Activated gamma-delta T cell treated with anti-CD3 and anti-CD28 coated beads, Interleukin-2, amount 50 U/mL, for 16 hours (primary cell): ENCODE measurements at places on chromosomes 11 and 22.

DNA sequence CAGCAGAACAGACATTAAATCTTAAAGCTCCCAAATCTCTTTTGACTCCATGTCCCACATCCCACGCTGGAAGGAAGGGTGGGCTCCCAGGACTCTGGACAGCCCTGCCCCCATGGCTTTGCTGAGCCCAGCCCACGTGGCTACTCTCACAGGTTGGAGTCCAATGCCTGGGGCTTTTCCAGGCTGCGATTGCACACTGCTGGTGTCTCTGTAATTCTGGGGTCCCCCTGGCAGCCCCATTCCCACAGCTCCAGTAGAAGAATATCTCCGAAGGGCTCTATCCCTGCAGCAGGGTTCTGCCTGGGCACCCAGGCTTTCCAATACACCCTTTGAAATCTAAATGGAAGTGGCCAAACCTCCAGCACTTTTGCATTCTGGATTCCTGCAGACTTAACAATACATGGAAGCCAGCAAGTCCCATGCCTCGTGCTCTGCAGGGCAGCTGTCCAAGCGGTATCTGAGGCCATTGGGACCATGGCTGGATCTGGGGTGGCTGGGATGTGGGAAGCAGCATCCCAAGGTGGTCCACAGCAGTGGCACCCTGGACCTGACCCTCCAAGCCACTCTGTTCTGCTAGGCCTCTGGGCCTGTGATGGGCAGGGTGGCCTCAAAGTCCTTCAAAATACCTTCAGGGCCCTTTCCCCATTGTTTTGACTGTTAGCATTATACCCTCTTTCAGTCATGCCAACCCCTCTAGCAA lies 47.9 kb upstream of the TH start:
- DNase-seq: no peak

DNA sequence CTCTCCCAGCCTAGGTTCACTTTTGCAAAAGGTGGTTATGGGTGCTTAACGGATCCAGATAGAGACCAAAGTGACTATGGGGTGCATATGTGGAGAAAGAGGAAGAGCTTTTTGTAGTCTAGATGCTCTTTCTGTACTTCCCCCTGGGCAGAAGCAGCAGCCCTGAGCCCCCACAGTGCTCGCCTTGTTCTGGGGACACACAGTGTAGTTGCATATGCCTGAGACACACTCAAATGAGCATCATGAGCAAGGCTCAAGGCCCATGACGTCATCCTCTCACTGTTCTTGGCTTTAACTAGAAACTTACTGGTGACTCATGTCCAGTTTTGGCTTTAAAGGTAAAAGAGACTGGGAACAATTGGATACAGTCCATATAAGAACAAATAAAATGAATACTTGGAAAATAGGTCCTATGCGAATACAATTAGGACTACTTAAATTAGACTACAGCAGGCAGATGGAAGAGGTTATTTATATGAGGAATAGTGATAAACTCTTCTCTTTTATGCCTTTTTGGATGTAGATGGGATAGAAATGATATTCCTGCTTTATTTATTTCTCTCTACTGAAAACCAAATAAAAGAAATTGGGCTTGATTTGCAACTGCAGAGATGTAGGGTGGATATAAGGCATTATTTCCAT lies 20.1 kb upstream of the PEX26 start:
- DNase-seq: no peak

DNA sequence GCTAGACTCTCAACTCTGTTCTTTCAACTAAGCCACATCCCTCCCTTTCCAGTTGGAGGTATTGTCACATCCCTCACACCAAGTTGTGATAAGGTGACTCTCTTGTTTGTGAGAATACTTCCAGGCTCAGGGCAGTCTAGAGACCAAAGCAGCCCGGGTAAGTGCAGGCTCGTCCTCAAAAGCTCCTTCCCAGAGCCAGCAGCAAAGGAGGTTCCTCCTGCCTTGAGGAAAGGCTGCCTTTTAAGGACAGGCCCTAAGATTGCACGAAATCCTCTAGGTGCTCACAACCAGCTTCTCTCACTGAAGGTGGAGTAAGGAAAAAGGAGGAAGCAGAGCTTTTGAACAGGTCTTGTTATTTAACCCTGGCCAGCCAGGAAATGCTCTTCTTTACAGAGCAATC lies 53.4 kb downstream of the SMCO4 start:
- DNase-seq: no peak

DNA sequence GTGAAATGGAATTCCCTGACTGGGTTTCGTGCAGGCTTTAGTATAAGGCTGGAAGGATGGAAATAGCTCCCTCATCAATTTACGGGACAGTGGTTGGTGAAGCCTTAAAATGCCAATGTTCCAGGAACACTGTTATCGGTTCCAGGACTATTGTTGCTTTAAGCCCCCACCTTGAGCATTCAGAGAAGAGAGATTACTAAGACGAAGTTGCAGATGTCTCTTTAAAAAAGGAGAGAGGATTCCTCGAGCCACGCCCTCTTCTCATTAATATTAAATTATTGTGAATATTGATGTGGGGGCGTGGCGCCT lies 195 bp upstream of the CREB3L1 start:
- no peak for DNase-seq

GRCh38 chr22:32801537-32802236 lies at the start of gene TIMP3:
TIMP3 (plus strand) TSS chr22:32801705; CDS start chr22:32802002, 297 bp downstream.
- no peak for DNase-seq

DNA sequence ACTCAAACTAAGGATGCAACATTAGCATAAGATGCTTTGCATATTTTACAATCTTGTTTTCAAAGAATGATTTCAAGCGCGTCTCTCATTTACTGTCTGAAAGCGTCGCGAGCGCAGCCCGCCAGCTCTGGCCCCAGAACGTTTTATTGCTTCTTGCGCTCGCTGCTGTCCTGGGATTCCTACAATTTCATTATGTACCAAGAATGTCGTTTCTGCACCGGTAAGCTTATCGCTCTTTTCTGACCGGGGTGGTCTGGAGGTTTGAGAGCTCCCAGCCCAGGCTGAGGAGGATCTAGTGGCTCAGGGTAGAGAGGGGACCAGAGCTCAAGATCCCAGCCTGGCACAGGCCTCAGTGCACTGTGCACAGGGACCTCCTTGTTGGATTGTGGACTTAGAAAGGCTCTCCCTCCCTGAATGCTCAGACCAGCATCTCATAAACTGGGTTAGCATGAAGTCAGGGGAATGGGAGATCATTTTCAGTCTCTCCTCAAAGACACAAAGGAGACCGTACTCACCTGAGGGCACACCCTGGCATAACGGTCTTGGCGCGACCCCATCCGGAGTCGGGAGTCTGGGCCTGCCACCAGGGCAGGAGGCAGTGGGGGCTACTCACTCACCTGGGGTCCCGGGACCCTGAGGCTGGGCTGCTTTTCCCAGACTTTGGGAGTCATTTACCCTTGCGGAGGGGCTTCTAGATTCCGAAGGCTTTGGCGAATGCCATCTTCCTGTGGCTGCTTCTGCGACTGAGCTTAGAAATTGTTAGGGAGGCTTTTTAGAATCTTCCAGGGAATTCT lies 817.4 kb downstream of the BRD1 start:
- DNase-seq: no peak

GRCh38 chr11:45379162-45379863 lies 93.2 kb upstream of the SYT13 start:
- DNase-seq: no peak

GRCh38 chr11:35548925-35549561 lies 23.6 kb upstream of the PAMR1 start:
- DNase-seq: no peak

- DNase-seq: no peak
Observed at GRCh38 chr11:95498722-95499425, 267.9 kb upstream of the SESN3 start.

DNA sequence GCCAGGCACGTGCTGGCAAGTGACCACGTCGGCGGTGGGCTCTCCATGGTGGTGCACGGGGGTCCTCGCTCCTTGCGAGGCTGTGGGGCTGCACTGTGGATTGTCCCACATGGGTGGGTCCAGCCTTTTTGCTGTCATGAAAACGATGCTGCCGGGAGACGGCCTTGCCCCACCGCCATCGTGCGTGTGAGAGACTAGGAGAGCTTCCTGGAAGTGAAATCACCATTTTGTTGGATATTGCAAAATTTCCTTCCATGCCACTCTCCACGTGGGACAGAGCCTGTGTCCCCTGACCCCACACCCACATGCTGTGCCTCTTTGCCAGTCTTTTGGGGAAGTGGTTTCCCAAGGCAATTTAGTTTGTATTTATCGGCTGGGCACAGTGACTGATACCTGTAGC lies 18.2 kb upstream of the GRAMD4 start:
- DNase-seq: no peak

DNA sequence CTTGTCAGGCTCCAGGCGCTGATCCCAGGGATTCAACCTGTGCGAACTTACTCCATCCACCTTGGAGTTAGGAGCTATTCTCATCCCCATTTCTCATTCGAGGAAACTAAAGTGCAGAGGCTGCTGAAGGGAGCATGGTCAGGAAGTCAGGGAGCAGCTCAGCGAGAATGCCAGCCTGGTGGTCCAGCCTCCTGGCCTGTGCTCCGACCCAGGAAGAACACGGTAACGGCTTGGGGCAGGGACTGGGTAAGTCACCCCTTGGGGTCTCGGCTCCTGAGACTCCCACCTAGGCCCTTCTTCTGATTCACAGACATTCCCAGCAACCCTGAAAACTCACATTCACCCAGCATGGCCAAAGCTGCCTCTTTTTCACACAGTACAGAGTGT lies 132.8 kb downstream of the CRYBB2 start:
- DNase-seq: no peak

GRCh38 chr11:41989823-41990380 lies 530.5 kb upstream of the LRRC4C start:
- DNase-seq: no peak

DNA sequence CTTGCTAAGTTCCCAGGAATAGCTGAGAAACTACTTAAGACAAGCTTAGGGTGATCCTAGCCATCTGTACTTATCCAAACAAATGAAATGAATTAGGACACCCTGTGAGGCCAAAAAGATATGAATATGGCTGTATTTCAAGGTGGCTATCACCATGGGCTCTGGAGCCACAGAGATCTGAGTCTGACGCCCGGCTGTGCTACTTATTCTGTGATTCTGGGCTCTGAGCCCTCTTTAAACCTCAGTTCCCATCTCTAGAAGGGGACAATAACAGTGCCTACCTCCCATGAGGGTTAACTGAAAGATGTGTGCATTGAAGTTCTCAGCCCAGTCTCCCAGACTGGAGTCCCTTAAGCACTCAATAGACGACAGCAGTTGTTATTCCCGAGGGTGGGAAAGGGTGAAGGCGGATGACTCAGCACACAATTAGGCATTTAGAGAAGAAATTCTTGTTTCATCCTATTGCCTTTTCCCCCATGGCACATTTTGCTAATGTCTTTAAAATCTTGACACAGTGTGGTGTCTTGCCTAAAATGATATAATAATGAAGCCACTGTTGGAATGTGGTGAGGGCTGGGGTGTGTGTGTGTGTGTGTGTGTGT lies 132.5 kb downstream of the ADAMTS15 start:
- no peak for DNase-seq

DNA sequence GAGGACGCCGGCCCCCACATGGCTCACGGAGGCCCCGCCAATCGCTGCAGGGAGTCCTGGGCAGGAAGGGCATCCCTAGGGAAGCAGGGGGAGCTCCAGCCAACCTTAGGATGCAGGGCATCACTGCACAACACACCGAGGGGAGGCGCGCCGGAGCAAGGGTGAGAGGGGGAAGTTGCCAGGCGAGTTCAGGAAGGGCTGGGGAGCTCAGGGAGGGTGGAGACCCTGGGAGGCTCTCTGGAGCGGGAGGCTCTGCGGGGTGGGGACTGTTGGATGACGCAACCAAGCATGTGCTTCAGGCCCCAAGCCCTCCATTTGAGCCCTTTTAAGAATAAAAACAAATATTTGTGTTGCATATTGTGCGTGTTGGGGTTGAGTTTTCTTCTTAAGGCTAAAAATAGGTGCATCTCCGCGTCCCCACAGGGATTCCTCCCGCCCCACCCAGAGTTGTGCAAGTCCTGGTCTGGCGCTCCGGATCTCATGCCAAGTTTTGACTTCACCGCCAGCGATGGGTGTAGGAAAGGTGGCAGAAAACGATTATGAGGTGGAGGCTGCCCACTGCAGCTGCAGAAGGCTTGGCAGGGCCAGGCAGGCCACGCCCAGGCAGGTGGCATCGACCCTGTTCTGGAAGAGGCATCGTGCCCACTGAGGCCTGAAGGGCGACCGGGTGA lies 65.2 kb downstream of the WNT7B start:
- no peak for DNase-seq

DNA sequence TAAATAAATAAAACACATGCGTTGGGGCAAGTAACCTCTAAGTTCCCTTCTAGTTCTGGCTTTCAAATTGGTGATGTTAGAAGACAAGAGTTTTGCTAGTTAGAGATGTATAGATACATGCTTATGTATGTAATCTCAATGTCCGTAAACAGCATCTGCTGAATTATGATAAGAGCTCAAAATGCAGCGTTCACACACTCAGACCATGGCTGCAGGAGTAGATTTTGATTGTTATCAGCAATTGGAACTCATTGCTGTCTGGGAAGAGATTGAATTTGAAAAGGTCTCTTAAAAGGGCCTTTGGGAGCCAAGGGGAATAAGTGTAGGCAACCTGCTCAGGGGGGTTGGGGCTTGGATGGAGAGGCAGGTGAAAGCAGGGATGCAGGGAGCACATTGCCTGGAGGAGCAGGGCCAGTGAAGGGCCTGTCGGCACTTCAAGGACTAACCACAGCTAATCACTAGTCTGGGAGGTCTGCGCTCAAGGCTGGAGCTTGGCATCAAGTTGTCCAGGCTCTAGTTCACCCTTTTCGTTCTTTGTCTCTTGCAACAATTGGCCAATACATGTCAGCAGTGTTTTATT lies 2.7 kb upstream of the RAG1 start:
- no peak for DNase-seq

DNA sequence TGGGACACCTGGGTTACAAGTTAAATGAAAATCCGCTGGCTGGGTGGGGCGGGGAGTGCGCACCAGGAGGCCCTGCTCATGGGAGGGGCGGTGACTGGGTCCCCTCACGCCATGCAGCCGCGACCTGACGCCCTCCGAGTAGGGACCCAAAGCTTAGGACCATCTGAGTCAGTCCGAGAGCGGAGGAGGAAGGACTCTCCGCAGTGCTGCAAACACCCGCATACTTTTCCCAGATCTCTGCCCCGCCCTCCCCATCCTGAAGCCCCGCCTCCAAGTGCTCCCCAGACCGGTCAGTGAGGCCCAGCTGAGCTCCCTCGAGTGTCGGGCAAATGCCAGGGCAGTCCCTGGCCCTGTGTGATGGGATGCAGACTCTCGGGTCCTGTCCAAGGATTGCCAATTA lies 6.6 kb upstream of the FLI1 start:
- DNase-seq: no peak

DNA sequence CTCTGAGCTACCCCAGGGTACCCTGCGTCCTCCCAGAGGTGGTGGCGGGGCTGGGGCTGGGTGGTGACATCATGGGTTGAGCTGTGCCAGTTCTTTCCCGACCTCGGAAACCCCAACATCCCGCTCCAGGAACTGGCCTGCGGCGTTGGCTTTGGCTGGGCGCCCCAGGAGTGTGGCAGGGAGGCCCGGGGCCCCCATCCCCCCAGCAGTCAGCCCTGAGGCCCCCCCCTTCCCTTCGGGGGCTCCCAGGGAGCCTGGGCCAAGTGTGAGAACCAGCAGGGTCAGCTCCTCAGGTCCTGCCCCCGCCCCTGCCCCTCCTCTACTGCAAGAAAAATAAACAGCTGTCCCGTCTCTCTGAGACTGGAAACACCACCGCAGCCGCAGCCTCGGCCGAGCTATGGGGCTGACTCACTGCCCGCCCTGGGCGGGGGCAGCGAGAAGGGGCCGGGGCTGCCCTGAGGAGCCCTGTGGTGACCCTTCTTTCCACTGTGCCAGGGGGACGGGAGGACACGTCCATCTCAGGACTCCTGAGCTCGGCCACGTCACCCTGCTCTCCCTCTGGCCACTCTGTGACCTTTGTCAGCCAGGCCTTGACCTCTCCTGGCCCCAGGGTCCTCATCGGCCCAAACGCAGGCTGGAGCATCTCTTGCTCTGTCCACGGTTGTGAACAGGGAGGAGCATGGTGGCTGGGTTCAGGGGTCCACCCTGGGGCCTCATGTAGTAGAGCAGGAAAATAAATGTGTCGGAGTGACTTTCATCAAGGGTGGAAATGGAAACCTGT lies 73.4 kb downstream of the WNT7B start:
- DNase-seq: no peak
